ENCODE measurements at places on chromosomes 12 and 14. TPM values are rescaled to one million over a fixed set of nuclear protein-coding genes. Genes with fewer than 3 reads are reported as not detected.

The KRT80 gene
- not detected for total RNA-seq

The C12orf50 gene
- total RNA-seq = 0.18 TPM

The DIO3 gene
- not detected for total RNA-seq

The WDHD1 gene
- 5.3 TPM for total RNA-seq

The THAP2 gene
- total RNA-seq = 17.2 TPM

The P2RX2 gene
- not detected for total RNA-seq

The CPNE6 gene
- total RNA-seq = not detected

The CACNA2D4 gene
- 26.5 TPM for total RNA-seq

The PIWIL1 gene
- not detected for total RNA-seq

The CLEC1A gene
- total RNA-seq = not detected

The CLEC2A gene
- not detected for total RNA-seq

The HNF1A gene
- total RNA-seq = not detected

The TPPP2 gene
- total RNA-seq = not detected

The CD9 gene
- total RNA-seq = 8.0 TPM

The OS9 gene
- 198 TPM for total RNA-seq

The DCN gene
- total RNA-seq = not detected

The KRT83 gene
- total RNA-seq = not detected

The GPRC5D gene
- 5.5 TPM for total RNA-seq

The P2RX7 gene
- 16.7 TPM for total RNA-seq

The KITLG gene
- total RNA-seq = not detected
